ENCODE measurements at places on chromosomes 4 and X. TPM values are rescaled to one million over a fixed set of nuclear protein-coding genes. Genes with fewer than 3 reads are reported as not detected.

The ASB5 gene
- under 0.01 TPM for total RNA-seq

The ADH1B gene
- 17.2 TPM for total RNA-seq

The NCAPG gene
- total RNA-seq = 51.6 TPM

The WWC2 gene
- 13.6 TPM for total RNA-seq

The NBDY gene
- total RNA-seq = 7.2 TPM

The FABP2 gene
- total RNA-seq = not detected

The RIPPLY1 gene
- not detected for total RNA-seq

The ESX1 gene
- total RNA-seq = not detected

The EDA gene
- total RNA-seq = 0.73 TPM

The STS gene
- 6.6 TPM for total RNA-seq

The PPP1R2C gene
- not detected for total RNA-seq

The HTN1 gene
- total RNA-seq = not detected

The CNKSR2 gene
- total RNA-seq = 0.98 TPM

The LAS1L gene
- total RNA-seq = 19.5 TPM

The NRK gene
- total RNA-seq = 0.37 TPM

The RAB41 gene
- not detected for total RNA-seq

The RAB9B gene
- total RNA-seq = 0.20 TPM

The CLTRN gene
- 0.20 TPM for total RNA-seq

The VEGFD gene
- 1.1 TPM for total RNA-seq

The GPC3 gene
- total RNA-seq = 1.5 TPM

The GPRASP2 gene
- total RNA-seq = 12.7 TPM

The SPANXC gene
- not detected for total RNA-seq

The PRRG1 gene
- total RNA-seq = 6.6 TPM

The TKTL1 gene
- not detected for total RNA-seq

The ODAPH gene
- not detected for total RNA-seq

The MAP7D3 gene
- 27.2 TPM for total RNA-seq

The DMD gene
- total RNA-seq = 1.8 TPM

The BEX1 gene
- not detected for total RNA-seq

The RTL5 gene
- 1.1 TPM for total RNA-seq

The MAGEC3 gene
- not detected for total RNA-seq

The SYN1 gene
- 0.20 TPM for total RNA-seq

The LNX1 gene
- 0.78 TPM for total RNA-seq

The SORBS2 gene
- 3.7 TPM for total RNA-seq

The DBET gene
- total RNA-seq = not detected

The TMEM150C gene
- 1.5 TPM for total RNA-seq

The SMIM31 gene
- total RNA-seq = not detected

The TCEAL7 gene
- total RNA-seq = 26.2 TPM

The SAGE1 gene
- not detected for total RNA-seq

The NHSL2 gene
- total RNA-seq = 0.78 TPM

The PCDH7 gene
- total RNA-seq = 2.7 TPM

The PPARGC1A gene
- 0.59 TPM for total RNA-seq

The METAP1 gene
- total RNA-seq = 66.3 TPM

The IGFBP7 gene
- total RNA-seq = 4.5 TPM

The MAD2L1 gene
- 27.2 TPM for total RNA-seq

The LRCH2 gene
- total RNA-seq = 4.8 TPM

The RNF150 gene
- 0.39 TPM for total RNA-seq

The MAGEB17 gene
- total RNA-seq = not detected

The UGT2B10 gene
- total RNA-seq = not detected

The FGG gene
- not detected for total RNA-seq

The INTS6L gene
- 2.2 TPM for total RNA-seq

The ALG13 gene
- 56.2 TPM for total RNA-seq

The AMTN gene
- total RNA-seq = not detected

The TMEM185A gene
- total RNA-seq = 11.4 TPM

The CXCL3 gene
- total RNA-seq = 3.7 TPM

The NIPAL1 gene
- total RNA-seq = under 0.01 TPM

The OCIAD2 gene
- total RNA-seq = 2.2 TPM

The FAM149A gene
- 5.1 TPM for total RNA-seq
